ENCODE measurements at places on chromosomes 2 and 18. TPM values are rescaled to one million over a fixed set of nuclear protein-coding genes. Genes with fewer than 3 reads are reported as not detected.

DNA sequence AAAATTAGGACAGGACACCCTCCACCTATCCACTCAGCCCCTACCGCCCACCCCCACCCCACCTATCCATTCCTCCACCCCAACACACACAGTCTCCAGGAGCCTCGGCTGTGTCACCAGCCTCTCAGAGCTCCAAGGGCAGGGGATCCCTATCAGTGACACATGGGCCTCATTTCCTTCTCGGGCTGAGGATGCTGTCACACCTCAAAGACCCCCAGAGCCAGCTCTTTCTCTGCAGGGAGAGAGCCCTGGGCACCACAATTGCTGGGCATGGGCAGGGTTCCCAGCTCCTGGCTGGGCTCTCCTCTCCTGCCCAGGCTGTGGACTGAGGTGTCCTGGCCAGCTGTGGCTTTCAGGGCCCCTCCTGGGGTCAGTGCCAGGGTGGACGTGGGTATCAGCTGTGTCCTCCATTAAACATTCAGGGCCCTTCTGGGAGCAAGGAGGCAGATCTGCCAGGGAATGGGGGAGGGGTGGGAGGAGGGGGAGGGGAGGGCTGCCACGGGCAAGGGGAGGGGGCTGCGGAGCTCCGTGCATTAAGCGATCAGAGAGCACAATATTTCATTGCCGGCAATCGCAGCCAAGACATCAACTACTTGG lies 14.3 kb upstream of the ECEL1 start:
- DNase-seq, result no peak

DNA sequence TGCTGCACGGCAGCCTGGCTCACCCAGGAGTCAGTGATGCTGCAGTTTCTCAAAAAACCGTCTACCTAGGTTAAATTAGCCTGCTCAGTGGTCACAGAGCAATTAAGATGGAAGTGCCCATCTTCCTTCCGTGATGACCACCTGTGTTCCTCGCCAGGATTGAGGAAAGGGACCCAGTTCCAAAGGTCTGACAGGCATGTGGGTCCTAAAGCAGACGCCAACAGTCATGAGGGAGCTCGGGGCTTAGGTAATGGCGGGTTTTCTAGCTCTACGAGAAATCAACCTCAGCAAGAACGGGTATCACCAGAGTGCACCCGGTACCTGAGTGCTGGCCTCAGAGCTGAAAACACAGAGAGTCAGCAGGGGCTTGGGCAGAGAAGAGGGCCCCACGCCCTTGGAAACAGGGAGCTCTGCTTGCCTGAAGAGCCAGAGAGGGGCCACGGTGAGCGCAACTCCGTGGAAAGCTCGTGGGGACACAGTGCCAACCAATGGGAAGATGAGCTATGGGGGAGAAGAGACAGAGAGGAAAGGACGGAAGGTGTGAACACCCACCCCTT lies 34.3 kb upstream of the DNMT3A start:
- DNase-seq, result no peak

GRCh38 chr2:219124381-219125110 lies 36.1 kb downstream of the NHEJ1 start:
- peak; percentile 74 for DNase-seq

GRCh38 chr2:12554224-12555011 lies 162.3 kb upstream of the TRIB2 start:
- DNase-seq, result no peak

GRCh38 chr18:72391951-72392350 lies 152.2 kb downstream of the CBLN2 start:
- DNase-seq, result no peak

DNA sequence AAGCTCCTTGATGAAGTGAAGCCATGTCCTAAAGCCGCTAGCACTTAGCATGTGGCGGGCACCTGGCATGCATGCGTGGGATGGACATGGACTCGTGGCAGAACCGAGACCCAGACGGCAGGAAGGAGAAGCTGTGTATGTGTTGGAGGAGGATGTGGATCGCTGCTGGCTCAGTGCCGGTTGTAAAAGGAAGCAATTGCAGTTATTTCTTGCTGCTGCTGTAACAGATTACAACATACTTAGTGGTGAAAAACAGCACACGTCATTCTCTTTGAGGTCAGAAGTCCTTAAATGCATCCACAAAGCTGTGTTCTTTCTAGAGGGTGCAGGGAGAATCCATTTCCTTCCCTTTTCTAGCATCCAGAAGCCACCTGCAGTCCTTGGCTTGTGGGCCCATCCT lies 74.6 kb downstream of the AGAP1 start:
- DNase-seq, result no peak

DNA sequence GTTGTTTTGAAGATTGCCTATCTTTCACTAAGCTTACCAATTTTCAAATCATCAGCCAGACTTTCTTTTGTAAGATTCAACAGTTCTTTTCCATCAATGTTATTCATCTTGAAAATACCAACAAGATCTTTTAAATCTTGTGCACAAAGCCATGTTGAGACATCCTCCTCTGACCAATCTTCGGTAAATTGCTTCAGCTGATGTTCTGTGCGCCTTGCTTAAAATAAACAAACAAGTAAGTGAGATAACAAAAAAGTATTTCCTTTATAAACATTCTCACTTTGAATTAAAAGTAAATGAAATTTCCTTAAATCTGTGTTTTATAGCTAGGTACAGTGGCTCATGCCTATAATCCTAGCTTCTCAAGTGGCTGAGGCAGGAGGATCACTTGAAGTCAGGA lies 30.3 kb downstream of the WDSUB1 start:
- no peak for DNase-seq

GRCh38 chr2:118010473-118010872 lies 3.4 kb downstream of the CCDC93 start:
- peak; percentile 48 for DNase-seq

DNA sequence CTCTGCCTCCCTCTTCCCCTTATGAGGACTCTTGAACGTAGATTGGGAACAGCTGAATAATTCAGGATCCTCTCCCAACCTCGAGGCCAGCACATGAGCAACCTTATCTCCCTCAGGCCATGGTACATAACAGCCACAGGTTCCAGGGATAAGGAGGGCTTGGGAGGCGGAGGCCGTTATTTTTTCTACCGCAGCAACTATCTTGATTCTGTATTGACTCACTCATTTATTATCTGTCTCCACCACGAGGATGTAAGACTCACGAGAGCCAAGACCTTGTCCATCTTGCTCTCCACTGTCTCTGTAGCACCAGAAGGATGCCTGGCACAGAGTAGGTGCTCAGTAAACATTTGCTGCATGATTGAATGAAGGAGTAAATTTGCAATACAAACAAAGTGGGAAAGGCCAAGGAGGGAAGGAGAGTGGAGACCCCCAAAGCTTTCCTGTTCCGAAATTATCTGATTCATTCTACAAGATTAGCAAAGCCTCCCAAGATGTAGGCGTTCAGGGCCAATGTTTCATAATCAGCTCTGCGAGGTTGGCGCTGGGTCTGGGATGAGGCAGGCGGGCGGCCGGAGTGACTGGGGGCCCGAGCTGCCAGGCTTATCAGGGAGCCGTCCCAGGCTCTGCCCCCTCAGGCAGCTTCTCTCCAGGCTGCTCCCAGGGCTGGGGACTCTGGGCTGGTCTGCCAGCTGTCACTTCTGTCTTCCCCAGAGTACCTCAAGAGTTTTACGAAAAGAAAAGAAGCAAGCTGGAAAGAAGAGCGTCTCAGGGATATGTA lies 31.6 kb downstream of the INPP5D start:
- DNase-seq, result peak; percentile 92

DNA sequence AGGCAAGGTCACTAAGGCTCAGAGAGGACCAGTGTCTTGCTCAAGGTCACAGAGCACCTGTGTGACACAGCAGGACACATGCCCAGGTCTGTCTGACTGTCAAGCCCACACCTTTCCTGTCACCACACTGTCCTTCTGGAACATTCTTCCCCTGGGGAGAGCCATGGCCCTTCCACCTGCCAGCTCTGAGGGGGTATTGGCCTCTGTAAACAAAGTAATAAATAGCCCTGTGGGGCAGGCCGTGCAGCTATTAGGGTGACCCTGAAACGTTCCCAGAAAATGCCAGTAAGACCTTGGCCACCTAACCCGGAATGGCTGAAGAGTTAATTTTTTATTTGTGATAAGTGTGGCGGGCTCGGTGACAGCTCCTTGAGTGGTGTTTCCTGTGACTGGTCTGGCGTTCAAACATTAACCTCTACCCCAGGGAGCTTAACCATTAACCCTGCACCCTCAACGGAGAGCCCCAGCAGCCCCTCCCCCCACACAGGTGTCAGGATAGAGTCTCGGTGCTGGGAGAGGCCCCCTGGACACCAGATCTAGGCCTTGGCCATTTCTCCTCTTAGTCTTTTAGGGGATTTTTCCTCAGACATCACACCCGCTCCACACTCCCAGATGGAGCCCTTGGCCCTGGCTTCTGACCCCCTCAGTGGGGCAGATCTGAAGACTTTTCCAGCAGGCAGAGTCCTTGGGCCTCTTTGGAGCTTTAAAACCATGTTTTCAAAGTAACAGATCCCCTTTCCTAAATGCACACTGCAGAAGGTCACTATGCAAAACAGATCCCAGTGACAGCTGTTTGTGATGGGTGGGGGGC lies 36.6 kb downstream of the SCTR start:
- no peak for DNase-seq

- no peak for DNase-seq
Measured at GRCh38 chr2:60486067-60486466, 67.4 kb downstream of the BCL11A start.

DNA sequence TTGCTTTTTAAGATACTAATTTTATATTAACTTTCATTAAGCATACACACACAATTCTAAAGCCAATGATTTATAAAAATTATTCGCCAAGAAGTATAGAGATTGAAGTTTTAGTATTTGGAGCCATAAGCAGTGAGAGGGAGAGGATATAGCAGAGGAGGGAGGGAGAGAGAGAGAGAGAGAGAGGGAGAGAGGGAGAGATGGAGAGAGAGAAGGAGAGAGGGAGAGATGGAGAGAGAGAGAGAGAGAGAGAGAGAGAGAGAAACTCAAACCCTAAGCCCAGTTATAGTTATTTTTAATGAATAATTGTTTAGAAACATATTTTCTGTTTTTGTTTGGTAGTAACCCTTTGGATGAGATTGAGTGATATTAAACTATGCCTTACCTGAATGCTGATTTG lies 5.3 kb downstream of the TWIST2 start:
- no peak for DNase-seq

DNA sequence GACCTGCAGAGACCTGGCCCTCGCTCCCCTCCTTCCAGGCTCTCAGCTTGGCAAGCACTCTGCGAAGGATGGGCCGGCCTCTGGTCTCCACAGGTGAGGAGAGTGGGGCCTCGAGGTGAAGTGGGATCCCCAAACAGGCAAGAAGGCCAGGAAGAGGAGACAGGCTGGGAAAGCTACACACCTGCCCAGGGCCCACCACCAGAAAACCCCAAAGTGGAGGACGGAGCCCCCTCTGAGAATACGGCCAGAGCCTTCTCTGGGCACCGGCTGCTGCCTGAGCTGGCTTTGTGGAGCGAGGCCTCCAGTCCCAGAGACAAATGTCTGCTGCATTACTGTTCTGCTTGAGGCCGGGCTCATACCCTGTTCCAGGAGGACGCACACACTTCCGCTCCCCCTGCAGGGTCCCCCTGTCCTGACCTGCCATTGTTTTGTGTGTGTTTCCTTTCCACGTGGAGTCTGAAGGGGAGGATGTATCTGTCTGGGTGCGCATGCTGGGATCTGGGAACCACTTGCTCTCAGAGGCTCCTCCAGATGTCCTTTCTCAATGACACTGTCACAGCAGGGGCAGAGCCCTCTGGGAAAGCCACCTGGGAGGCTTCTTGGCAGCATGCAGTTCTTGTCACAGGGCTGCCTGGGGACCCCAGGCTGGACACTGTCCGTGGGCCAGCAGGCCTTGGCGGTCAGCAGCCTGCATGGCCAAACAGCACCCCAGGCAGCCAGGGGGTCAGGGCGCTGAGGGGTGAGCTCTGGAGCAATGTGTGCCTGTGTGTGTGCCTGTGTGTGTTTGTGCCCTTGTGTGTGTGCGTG lies 20.8 kb downstream of the KCNF1 start:
- DNase-seq, result no peak

GRCh38 chr18:73544032-73544431 lies 603.6 kb downstream of the FBXO15 start:
- no peak for DNase-seq

GRCh38 chr18:3209859-3210569 lies 9.8 kb downstream of the MYOM1 start:
- no peak for DNase-seq

GRCh38 chr2:174614261-174614660 lies 16.7 kb upstream of the WIPF1 start:
- DNase-seq, result no peak

DNA sequence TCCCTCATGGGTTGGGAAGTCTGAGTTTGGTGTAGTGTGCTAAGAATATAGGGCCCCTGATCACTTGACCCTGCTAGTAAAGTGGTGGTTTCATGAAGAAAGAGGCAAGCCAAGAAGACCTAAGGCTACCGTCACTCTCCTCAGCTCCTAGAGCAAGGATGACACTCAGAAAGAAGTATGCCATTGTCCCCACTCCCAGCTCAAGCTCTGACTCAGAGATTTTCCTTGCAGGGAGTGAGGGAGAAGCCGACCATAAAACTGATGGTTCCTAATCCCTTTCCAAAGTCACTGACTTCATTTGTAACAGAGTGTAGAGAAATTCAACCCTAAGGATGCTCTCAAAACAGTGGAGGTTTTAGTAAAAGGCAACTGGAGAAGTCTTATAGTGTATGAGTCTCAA lies 80.9 kb downstream of the ICA1L start:
- DNase-seq, result no peak

GRCh38 chr2:216195565-216196029 lies 86.4 kb downstream of the XRCC5 start:
- DNase-seq, result no peak

- no peak for DNase-seq
Measured at GRCh38 chr2:1099418-1099817, 148.8 kb downstream of the SNTG2 start.

GRCh38 chr2:120819720-120820210 lies 84.1 kb downstream of the GLI2 start:
- DNase-seq, result no peak

GRCh38 chr2:45259138-45259537 lies 249.9 kb upstream of the SIX2 start:
- no peak for DNase-seq

DNA sequence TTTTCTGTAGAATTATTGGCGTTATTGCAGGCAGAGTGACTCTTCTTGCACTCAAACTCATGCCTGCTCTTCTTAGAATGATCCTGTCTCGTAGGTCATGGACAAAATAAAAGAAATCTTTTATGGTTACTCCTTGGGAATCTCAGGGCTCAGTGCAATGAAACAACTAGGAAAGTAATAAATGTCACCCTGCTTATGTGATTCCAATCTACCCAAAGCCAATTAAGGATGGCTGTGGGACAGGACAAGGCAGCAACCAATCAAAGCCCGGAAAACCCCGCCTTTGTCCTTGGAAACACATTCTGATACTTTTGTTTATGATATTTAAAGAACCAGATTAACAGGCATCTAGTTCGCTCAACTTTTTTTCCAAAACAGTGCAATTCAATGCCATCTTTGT lies 53.0 kb downstream of the GRB14 start:
- no peak for DNase-seq

The SERPINB7 gene
- total RNA-seq, result not detected

The TBR1 gene
- total RNA-seq, result not detected

The TTR gene
- 0.53 TPM for total RNA-seq

The PDCD1 gene
- 1.0 TPM for total RNA-seq

The GPR17 gene
- total RNA-seq, result not detected

The VSNL1 gene
- total RNA-seq, result not detected

The SAG gene
- not detected for total RNA-seq

The LAMA3 gene
- total RNA-seq, result 0.07 TPM

The MEIS1 gene
- total RNA-seq, result 9.0 TPM

The ANKAR gene
- 0.49 TPM for total RNA-seq

The DTNB gene
- 0.81 TPM for total RNA-seq

The SLC5A7 gene
- not detected for total RNA-seq
